ENCODE measurements at places on chromosomes 1 and 21. TPM values are rescaled to one million over a fixed set of nuclear protein-coding genes. Genes with fewer than 3 reads are reported as not detected.
A peak's percentile ranks its signal among the peaks of the same experiment; 100 is the strongest.

DNA sequence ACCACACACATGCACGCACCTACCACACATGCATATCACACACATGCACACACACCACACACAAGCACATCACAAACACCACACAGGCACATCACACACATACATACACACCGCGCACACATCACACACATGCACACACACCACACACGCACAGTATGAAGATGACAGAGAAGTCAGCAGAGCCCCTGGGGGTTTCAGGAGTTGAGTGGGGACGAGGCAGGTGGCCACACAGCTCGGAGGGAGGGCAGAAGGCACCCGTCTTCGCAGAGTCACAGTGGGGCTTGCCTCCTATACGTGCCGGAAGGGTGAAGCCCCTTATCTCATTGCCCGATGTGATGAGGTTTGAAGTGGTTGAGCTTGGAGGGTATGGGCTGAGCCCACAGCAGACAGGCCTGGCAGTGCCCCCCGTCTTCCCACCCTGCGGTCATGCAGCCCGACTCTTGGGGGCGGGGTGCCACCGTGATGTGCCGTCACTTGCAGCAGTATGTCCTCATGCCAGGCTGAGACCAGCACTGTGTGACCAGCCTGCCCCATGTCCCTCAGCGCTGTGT lies 9.9 kb downstream of the PDE9A start:
- H3K27me3 ChIP-seq = no peaks in the 10 kb centered on the region
- no peak overlapping the region for H3K4me3 ChIP-seq
- H3K36me3 ChIP-seq = peaks cover 5% of the 10 kb centered on the region
- no peak overlapping the region for H3K27ac ChIP-seq

GRCh38 chr1:97379387-97380075 lies 541.3 kb downstream of the DPYD start:
- H3K36me3 ChIP-seq = no peaks in the 10 kb centered on the region
- H3K4me3 ChIP-seq = no peak overlapping the region
- DNase-seq = no peak
- H3K27me3 ChIP-seq = no peaks in the 10 kb centered on the region
- no peak overlapping the region for H3K27ac ChIP-seq

- DNase-seq = no peak
- no peaks in the 10 kb centered on the region for H3K27me3 ChIP-seq
- H3K4me3 ChIP-seq = no peak overlapping the region
- H3K27ac ChIP-seq = no peak overlapping the region
- H3K4me1 ChIP-seq = peaks cover 3% of the 10 kb centered on the region
Measured at GRCh38 chr1:62590255-62590969, 6.9 kb upstream of the ANGPTL3 start.

DNA sequence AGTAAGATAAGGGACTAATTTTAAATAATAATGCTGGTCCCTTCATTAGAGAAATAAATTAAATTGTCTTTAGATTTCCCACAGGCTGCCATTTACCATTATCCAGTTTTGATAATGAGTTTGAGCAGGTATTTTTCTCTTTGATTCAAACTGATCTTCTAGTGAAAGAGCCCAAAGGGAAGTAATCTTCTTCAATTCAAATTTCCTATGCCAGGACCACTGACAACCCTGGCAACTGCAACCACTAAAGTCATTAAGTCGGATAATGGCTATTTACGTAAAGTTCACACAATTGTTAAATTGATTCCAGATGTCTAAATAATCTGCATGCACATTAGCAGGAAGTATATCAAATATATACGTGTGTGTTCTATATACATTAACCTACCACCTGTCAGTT lies 399.3 kb downstream of the PTPRC start:
- no peak for DNase-seq
- no peaks in the 10 kb centered on the region for H3K4me1 ChIP-seq
- no peaks in the 10 kb centered on the region for H3K27me3 ChIP-seq
- no peak overlapping the region for H3K4me3 ChIP-seq

GRCh38 chr1:230424391-230425251 lies 1.5 kb downstream of the PGBD5 start:
- H3K27me3 ChIP-seq = peaks cover 74% of the 10 kb centered on the region
- peak overlapping the region; percentile 89 for H3K4me3 ChIP-seq
- peak; percentile 5 for DNase-seq
- peaks cover 6% of the 10 kb centered on the region for H3K36me3 ChIP-seq

- no peaks in the 10 kb centered on the region for H3K4me1 ChIP-seq
- H3K27ac ChIP-seq = no peak overlapping the region
- DNase-seq = no peak
Measured at GRCh38 chr1:26938659-26939025, 17.1 kb downstream of the NUDC start.

- no peaks in the 10 kb centered on the region for H3K27me3 ChIP-seq
- peak overlapping the region; percentile 26 for H3K4me3 ChIP-seq
- no peaks in the 10 kb centered on the region for H3K36me3 ChIP-seq
Measured at GRCh38 chr1:58702261-58703141, 2.6 kb upstream of the MYSM1 start.

- H3K4me3 ChIP-seq = no peak overlapping the region
- no peaks in the 10 kb centered on the region for H3K4me1 ChIP-seq
- no peaks in the 10 kb centered on the region for H3K36me3 ChIP-seq
- no peak for DNase-seq
- H3K27ac ChIP-seq = no peak overlapping the region
Measured at GRCh38 chr1:7008975-7009740, 223.9 kb downstream of the CAMTA1 start.

GRCh38 chr1:100404821-100405220 lies 52.5 kb downstream of the CDC14A start:
- no peak for DNase-seq
- H3K36me3 ChIP-seq = peaks cover 28% of the 10 kb centered on the region
- no peak overlapping the region for H3K4me3 ChIP-seq
- H3K27ac ChIP-seq = no peak overlapping the region

DNA sequence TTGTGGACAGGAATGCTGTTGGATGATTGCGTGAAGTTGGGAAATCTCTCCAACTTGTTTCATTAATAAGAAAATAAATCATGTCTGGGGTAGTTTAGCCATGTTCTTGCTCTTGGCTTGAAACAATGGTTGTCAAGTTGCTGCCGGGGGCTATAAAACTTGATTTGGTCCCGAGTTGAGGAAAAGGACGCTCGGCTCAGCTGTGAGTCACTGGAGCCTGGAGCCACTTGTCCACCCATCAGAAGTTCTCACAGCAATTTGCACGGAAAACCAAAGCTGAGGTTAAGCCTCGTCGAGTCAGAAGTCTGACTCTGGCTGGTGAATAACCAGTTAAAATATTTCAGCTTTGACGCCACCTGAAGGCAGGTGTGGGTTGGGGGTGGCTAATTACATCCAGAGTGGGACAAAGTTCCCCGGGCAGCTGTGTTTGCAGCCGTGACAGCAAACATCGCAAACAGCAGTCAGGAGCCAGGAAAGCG lies 19.7 kb upstream of the RIPK4 start:
- peaks cover 32% of the 10 kb centered on the region for H3K27me3 ChIP-seq
- no peak for DNase-seq
- no peak overlapping the region for H3K27ac ChIP-seq
- H3K4me1 ChIP-seq = peaks cover 3% of the 10 kb centered on the region

- H3K4me1 ChIP-seq = no peaks in the 10 kb centered on the region
- DNase-seq = no peak
- no peaks in the 10 kb centered on the region for H3K36me3 ChIP-seq
- H3K27ac ChIP-seq = no peak overlapping the region
- H3K4me3 ChIP-seq = no peak overlapping the region
Measured at GRCh38 chr1:119373465-119373864, 4.9 kb downstream of the HAO2 start.

DNA sequence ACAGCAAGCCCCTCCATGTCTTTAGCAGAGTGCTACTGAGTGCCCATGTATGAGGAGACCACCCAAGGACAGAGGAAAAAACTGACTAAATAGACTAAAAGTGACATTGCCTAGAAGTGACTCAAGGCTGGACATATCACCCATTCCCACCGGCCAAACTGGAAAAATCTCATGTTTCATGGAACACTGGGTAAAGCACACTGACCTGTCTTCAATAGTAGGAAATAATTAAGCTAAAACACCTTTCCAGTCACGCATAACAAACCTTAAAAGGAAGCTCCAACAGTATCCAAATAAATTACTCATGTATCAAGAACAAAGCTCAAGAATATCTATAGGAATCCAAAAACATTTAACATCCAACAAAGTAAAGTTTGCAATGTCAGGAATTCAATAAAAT lies 120.4 kb downstream of the SNX7 start:
- no peak for DNase-seq
- H3K27ac ChIP-seq = peak overlapping the region; percentile 29
- peaks cover 10% of the 10 kb centered on the region for H3K36me3 ChIP-seq
- H3K4me3 ChIP-seq = no peak overlapping the region

- H3K4me1 ChIP-seq = peaks cover 13% of the 10 kb centered on the region
- no peak overlapping the region for H3K27ac ChIP-seq
- H3K36me3 ChIP-seq = no peaks in the 10 kb centered on the region
- H3K4me3 ChIP-seq = no peak overlapping the region
- H3K27me3 ChIP-seq = no peaks in the 10 kb centered on the region
Measured at GRCh38 chr1:162193221-162193620, 123.7 kb downstream of the NOS1AP start.

DNA sequence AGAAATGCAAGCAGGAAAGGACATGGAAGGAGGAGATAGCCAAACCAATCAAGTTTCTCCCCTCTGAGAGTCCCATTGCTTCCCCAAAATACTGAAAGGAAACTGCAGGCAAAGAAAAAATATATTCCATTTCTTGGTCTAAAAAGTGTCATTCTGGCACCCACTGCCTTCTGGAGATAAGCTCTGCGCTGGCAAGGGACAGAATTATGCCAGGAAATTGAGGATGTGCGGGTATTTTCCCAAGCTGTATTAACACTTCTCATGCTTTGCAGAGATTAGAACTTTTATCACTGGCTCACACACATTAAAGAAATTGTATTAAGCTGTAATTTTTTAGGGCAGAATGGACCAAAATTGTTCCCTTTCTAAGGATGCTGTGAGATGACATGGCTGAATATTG lies 381.2 kb upstream of the DUSP10 start:
- H3K27ac ChIP-seq = no peak overlapping the region
- H3K27me3 ChIP-seq = no peaks in the 10 kb centered on the region
- H3K36me3 ChIP-seq = no peaks in the 10 kb centered on the region
- no peak for DNase-seq
- H3K4me3 ChIP-seq = no peak overlapping the region

- H3K4me3 ChIP-seq = peak overlapping the region; percentile 87
- DNase-seq = peak; percentile 76
- peaks cover 38% of the 10 kb centered on the region for H3K4me1 ChIP-seq
- no peak overlapping the region for H3K27ac ChIP-seq
- no peaks in the 10 kb centered on the region for H3K36me3 ChIP-seq
- peaks cover 32% of the 10 kb centered on the region for H3K27me3 ChIP-seq
Measured at GRCh38 chr1:31762726-31763670, 1.1 kb downstream of the ADGRB2 start.

DNA sequence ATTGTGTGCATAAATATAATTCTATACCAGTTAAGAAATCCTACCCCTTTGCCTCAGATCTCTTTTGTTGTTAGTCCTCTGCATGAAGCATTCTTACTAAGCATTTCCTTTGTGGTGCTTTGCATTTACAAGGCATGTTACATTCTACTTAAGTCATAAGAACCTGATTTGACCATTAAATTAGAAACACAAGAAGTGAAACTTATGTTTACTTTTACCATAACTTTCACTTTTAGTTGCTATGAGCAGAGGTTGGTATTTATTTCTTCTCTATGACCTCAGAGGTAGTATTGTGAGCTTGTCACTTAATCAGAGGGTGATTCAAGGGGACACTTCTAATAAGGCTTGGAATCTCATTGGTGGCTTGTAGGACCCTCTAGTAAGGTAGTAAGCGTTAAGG lies 9.0 kb downstream of the FAM20B start:
- peaks cover 35% of the 10 kb centered on the region for H3K4me1 ChIP-seq
- no peak overlapping the region for H3K27ac ChIP-seq
- DNase-seq = no peak
- no peaks in the 10 kb centered on the region for H3K36me3 ChIP-seq
- no peak overlapping the region for H3K4me3 ChIP-seq

- no peaks in the 10 kb centered on the region for H3K27me3 ChIP-seq
- peaks cover 61% of the 10 kb centered on the region for H3K4me1 ChIP-seq
- no peak overlapping the region for H3K27ac ChIP-seq
Measured at GRCh38 chr1:64483731-64484414, 13.9 kb downstream of the CACHD1 start.

GRCh38 chr1:27659497-27660299 lies 12.3 kb downstream of the IFI6 start:
- DNase-seq = peak; percentile 77
- peak overlapping the region; percentile 83 for H3K4me3 ChIP-seq
- H3K36me3 ChIP-seq = no peaks in the 10 kb centered on the region
- H3K27me3 ChIP-seq = peaks cover 5% of the 10 kb centered on the region

- no peak overlapping the region for H3K4me3 ChIP-seq
- no peak for DNase-seq
- no peak overlapping the region for H3K27ac ChIP-seq
Measured at GRCh38 chr1:53348486-53349368, 20.9 kb upstream of the LRP8 start.

GRCh38 chr1:173117108-173117633 lies 66.4 kb upstream of the TNFSF18 start:
- H3K27me3 ChIP-seq = no peaks in the 10 kb centered on the region
- no peaks in the 10 kb centered on the region for H3K36me3 ChIP-seq
- H3K4me3 ChIP-seq = no peak overlapping the region
- DNase-seq = no peak
- H3K27ac ChIP-seq = no peak overlapping the region

DNA sequence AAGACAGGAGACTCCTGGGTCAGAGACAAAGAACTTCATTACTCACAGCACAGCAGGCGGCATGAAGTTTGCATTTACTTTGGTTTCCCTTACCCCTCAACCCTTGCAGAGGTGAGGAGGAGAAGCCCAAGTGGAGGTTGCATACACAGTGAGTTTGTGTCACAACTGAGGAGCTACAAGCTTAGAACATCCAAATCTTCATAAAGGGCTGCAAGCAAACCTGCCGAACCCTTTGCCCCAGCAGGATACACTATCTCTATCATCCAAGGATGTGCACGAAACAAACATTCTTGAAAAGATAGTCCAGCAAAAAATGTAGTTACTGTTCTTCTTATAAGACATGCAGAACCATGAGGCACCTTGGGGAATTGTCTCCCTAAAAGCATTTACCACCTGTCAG lies 493.5 kb downstream of the SETD4 start:
- H3K27ac ChIP-seq = no peak overlapping the region
- no peak overlapping the region for H3K4me3 ChIP-seq
- peaks cover 15% of the 10 kb centered on the region for H3K4me1 ChIP-seq
- H3K36me3 ChIP-seq = no peaks in the 10 kb centered on the region
- H3K27me3 ChIP-seq = no peaks in the 10 kb centered on the region

- H3K36me3 ChIP-seq = no peaks in the 10 kb centered on the region
- H3K27me3 ChIP-seq = peaks cover 8% of the 10 kb centered on the region
- H3K4me1 ChIP-seq = peaks cover 11% of the 10 kb centered on the region
- no peak for DNase-seq
Measured at GRCh38 chr1:101122452-101123166, 97.0 kb upstream of the DPH5 start.

The TFF3 gene
- total RNA-seq = not detected

The C8A gene
- not detected for total RNA-seq

The BARHL2 gene
- not detected for total RNA-seq

The OLIG2 gene
- total RNA-seq = 5.4 TPM

The TAS1R1 gene
- not detected for total RNA-seq

The ARF1 gene
- 240 TPM for total RNA-seq

The DDR2 gene
- 2.6 TPM for total RNA-seq

The ZSWIM5 gene
- 13.1 TPM for total RNA-seq

The USH2A gene
- 0.14 TPM for total RNA-seq

The P3R3URF gene
- not detected for total RNA-seq

Measured in neural crest cell (in vitro differentiated cells).